ENCODE measurements at places on chromosomes 16 and 17. TPM values are rescaled to one million over a fixed set of nuclear protein-coding genes. Genes with fewer than 3 reads are reported as not detected.

GRCh38 chr17:77256710-77257109 is 115.9 kb downstream of the SEC14L1 start:
- DNase-seq, result no peak

GRCh38 chr17:80468781-80469493 is 7.5 kb downstream of the NPTX1 start:
- no peak for DNase-seq

GRCh38 chr17:17526369-17526768 is 30.2 kb upstream of the RASD1 start:
- DNase-seq, result no peak

GRCh38 chr16:35398180-35398579 is 1938.8 kb downstream of the TP53TG3F start:
- no peak for DNase-seq

- DNase-seq, result no peak
These were observed 78.7 kb downstream of the N4BP1 start for GRCh38 chr16:48531011-48531962.

GRCh38 chr16:21026846-21027245 is 123.8 kb downstream of the DNAH3 start:
- DNase-seq, result no peak

GRCh38 chr17:47276444-47276843 is 22.8 kb downstream of the ITGB3 start:
- DNase-seq, result no peak

- no peak for DNase-seq
These were observed 49.1 kb downstream of the PLD6 start for GRCh38 chr17:17157041-17157440.

DNA sequence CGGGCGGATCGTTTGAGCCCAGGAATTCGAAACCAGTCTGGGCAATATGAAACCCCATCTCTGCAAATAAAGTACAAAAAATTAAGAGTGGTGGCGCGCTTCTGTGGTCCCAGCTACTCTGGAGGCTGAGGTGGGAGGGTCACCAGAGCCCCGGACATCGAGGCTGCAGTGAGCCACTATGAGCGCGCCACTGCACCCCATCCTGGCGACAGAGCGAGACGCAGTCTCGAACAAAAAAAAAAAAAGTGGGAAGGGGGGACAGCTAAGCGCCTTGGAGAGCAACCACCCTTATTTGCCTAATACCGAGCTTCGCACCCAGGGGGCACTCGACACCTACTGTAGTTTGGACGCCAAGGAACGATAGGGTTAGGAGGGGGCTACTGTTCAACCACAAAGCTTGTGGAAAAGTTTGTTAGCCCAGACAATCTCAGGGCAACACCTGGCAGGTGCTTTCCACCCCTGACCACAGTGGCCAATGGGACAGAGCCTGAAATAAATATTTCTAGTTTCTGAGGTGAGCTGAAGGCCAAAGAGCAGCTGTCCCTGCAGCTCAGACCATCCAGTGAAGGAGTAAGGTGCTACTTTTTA is 847 bp upstream of the PSMC3IP start:
- peak; percentile 59 for DNase-seq

GRCh38 chr17:2852221-2852620 is 56.0 kb downstream of the RAP1GAP2 start:
- DNase-seq, result no peak

GRCh38 chr17:41153856-41154255 is 4.2 kb upstream of the KRTAP4-5 start:
- no peak for DNase-seq

The ADAM11 gene
- total RNA-seq, result 0.66 TPM

The TBX2 gene
- total RNA-seq, result 98.1 TPM

The PPP1R27 gene
- total RNA-seq, result under 0.01 TPM

The TMEM220 gene
- 4.3 TPM for total RNA-seq

The CPSF4L gene
- total RNA-seq, result 0.26 TPM

The MYH8 gene
- not detected for total RNA-seq

Measured in fibroblast of lung (primary cell).